ENCODE measurements at places on chromosomes 13 and 19.

DNA sequence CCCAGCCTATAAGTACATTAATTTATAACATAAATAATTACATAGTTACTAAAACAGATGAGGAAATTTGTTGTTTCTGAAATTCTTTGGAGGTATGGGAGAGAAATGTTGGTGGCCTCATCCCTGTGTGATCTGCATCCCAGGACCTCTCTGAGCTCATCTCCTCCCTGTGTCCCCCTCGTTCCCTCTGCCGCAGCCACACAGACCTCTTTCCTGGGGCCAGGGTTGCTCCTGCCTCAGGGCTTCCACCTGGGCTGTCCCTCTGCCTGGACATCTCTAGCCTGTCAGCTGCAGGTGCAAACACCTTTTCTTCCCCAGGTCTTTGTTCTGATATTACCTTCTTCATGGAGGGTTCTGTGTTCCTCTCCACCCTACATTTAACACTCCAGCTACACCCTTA, 3.9 kb downstream of the ZNF766 start:
- no peak for DNase-seq

GRCh38 chr13:20142927-20143480, 17.8 kb downstream of the GJA3 start:
- DNase-seq = no peak

GRCh38 chr13:85799097-85799582, at the start of gene SLITRK6:
SLITRK6 (minus strand) TSS chr13:85799419; CDS start chr13:85796508, 2,911 bp downstream.
- DNase-seq = no peak

- no peak for DNase-seq
These were observed 15.2 kb upstream of the THSD1 start for GRCh38 chr13:52421216-52421615.

DNA sequence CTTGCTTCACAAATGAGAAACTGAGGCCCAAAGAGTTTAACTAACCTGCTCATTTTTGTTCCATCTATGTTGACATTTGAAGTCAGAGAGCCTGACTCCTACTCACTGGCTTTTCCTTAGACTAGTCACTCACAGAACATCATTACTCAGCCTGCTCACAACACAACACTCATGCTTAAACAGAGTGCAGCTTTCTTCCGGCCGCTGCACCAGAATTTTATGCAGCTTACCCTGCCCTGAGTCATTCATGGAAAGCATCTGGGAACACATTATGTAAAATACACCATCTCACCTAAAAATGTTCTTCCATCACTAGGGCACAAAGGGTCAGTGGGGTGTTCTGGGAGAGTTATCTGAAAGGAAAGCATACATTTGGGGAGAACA, 303.4 kb downstream of the SPRY2 start:
- no peak for DNase-seq

DNA sequence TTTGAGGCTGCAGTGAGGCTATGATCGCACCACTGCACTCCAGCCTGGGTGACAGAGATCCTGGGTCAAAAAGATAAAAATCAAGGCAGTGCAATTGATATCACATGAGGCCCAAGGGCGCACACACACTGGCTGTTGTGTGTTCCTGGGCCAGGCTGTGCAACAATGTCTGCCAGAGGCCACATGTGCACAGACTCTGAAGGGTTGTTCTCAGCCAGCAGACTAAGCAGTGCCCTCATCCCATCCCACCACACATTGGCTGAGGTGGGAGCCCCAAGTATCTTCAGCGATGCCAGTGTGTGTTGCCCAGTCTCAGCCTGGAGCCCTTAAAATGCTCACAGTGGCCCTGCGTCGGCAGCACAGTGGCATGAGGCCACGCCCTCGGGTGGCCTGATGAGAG, 12.6 kb downstream of the PEX11G start:
- no peak for DNase-seq

DNA sequence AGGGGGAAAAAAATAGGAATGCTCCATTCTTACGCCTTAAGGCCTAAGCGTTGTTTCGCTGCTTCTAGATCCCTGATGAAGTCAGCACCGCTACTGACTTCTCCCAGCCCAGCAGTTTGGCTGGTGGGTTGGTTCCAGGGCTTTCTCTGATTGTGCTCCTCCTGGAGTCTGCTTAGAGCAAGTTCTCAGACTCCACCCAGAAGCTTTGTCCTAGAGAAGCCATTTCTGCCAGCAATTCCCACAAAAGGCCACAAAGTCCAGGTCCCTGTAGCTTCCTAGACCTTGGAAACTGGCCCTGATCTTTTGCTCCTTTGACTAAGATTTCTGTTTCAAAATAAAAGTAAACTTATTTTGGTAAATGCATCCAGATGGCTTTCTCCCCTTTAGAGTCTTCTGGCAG, 65.4 kb downstream of the KCTD12 start:
- DNase-seq = no peak

DNA sequence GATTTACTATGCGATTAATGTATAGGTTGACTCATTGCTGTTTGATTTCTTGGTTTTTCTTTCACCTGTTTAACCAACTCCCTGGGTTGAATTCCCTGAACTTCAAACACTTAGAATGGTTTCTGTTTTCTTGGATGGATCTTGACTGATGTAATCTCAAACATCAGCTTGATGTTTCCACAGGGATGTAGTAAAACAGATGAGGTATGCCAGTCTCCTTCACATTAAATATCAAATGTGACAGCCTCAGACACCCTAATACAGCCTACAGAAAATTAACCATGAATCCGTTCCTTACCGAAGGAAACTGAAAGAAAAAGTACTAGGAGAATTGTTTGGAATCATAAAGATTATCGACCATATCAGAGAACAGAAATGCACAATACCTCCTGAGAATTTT, 631.2 kb downstream of the GPC5 start:
- DNase-seq = no peak

GRCh38 chr19:19579533-19580361, 38.7 kb downstream of the PBX4 start:
- no peak for DNase-seq

GRCh38 chr13:62964522-62964921, 1548.9 kb upstream of the PCDH20 start:
- DNase-seq = no peak

DNA sequence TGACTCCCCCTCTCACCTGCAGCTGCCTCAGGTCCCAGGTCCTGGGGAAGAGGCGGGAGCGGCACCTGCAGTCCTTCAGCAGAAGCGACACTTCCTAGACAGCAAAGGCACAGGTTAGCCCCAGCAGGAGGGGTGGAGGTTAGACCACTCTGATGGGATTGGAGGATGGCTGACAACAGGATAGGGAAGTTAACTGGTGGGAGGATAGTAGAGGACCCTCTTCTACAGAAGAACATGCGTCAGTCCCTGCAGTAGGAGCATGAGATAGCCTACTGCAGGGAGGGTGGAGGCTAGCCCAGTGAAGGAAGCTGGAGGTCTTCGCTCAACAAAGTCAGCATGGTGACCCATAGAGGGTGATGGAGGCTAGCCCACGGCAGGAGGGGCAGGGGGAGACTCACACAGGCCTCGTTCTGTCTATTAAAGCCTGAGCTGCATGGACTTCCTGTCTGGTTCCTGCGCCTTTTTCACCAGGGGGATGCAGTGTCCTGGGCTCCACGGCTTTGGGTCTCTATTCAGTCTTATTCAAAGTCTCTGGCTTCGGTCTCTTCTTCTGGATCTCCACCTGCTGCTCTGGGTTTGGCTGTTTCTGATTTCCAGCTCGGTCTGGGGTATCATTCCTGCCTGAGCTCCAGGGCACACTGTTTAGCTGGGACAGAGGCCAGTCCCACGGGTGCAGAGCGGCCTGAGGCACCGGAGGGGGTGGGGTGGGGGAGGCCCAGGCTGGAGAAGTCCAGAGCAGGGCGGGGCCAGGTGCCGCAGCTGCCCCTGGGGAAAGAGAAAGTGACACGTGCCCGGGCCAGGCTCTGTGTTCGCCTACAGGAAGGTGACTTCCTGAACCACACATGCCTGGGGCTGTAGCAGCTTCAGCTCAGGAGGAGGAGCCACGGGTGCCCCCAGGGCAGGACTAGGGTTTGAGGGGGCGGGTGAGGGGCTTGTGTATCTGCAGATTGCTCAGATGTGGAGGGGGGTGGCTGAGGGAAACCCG, 7.3 kb downstream of the IFNL3 start:
- DNase-seq = peak; percentile 14

DNA sequence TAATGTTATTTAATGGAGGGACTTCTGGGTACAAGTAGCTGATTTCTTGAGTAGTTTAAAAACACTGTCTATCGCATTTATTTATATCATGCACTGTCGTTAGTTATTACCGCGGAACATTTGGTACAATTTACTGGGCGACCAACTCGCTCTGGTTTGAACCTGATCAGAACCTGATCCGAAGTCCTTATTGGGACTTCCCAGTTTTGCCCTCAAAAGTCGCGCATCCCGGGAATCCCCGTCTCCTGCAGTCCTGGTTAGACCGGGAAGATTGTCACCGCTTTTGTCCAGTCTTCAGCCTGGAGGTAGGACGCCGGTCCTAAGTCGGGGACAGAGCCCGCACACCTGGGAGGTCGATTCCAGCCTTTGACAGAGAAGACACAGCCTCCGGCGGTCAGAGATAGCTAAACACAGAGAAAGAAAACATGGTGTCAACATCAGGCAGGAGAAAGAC, 694 bp downstream of the CLN5 start:
- DNase-seq = no peak

GRCh38 chr19:48613852-48614435, 932 bp downstream of the FAM83E start:
- DNase-seq = no peak

GRCh38 chr19:719636-720344, 11.1 kb downstream of the PALM start:
- no peak for DNase-seq

- DNase-seq = peak; percentile 60
These were observed 15.2 kb upstream of the S1PR4 start for GRCh38 chr19:3163230-3163886.

GRCh38 chr19:46579361-46579879, 21.7 kb upstream of the CALM3 start:
- DNase-seq = no peak

DNA sequence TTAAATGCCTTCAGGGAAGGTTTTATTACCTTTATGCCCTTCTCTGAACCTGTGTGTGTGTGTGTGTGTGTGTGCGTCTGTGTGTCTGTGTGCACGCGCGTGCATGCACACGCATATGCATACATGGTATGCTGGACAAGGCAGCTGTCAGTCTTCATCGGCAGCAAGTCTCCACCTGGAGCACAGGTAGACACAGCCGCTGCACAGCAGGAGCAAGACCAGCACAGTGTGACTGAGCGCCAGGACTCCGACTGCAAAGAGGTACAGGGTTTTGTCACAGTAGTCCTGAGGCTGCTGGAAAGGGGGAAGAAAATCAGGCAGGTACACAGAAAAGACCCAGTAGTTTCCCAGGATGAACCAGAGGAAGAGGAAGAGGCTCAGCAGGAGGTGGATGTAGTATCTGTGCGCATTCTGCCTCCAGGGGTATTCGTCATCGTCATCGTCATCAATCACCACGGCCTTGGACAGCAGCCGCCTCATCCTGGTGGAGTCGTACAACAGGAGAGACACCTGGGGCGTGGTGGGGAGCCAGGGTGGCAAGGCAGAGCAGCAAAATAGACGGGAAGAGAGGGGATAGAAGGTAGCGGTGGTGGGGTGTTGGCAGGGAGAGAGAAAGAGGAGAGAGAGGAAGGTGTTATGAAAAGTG, 12.8 kb upstream of the DHRS12 start:
- no peak for DNase-seq

DNA sequence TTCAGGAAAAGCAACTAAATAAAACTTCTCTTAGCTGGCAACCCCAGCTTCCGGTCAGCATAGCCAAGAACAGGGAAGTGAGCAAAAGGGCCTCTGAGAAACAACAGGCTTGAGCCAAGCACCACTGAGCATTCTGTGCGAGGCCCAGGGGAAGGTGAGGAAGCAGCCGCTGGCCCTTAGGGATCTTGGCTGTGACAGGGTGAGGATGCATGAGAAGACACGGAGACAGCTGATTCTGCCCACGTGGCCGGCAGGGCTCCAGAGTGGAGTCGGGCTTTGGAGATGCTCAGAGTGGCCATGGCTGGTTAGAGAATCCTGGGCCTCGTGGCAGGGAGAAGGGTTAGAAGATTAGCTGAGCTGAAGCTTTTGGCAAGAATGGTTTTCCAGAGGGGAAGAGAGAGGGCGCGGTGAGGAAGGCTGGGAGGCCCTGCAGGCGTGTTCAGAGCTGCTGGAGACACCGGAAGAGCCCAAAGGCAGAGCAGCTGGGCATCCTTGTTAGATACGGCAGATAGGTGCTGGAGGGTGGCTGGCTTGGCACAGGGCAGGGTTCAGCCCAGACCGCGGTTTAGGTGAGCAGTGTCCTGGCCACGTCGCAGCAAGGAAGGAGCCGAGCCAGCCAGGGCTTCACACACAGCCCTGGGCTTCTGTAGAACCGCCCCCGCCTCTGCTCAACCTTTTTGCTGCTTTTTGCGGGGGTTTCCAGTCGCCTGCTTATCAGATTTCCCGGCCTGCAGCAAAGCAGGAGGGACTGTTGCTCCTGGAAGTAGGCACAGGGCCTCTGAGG, 17.3 kb downstream of the UPF1 start:
- DNase-seq = no peak

- no peak for DNase-seq
These were observed 928.5 kb upstream of the SLITRK1 start for GRCh38 chr13:84810781-84811180.

DNA sequence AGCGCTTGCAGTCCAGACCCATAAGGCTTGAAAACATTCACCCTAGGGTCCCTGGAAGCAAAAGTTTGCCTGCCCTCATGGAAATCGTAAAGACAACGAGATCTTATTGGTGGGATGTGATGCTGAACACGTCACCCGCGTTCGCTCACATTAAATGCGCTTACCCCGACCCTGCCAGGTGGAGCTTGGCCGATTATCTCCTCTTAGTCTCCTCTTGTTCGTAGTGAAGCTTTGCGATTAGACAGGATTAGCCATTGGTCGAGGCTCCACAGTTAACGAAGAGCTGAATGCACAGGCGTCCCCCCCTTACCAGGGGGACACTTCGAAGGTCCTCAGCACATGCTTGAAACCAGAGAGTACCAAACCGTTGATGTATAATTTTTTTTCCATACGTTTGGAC, 16.0 kb upstream of the KDM4B start:
- DNase-seq = no peak

GRCh38 chr19:18683109-18683957, at the start of gene CRTC1:
CRTC1 (plus strand) TSS chr19:18683680; CDS start chr19:18683703, 23 bp downstream.
- DNase-seq = peak; percentile 93

GRCh38 chr13:22126433-22127021, 455.7 kb downstream of the FGF9 start:
- no peak for DNase-seq

DNA sequence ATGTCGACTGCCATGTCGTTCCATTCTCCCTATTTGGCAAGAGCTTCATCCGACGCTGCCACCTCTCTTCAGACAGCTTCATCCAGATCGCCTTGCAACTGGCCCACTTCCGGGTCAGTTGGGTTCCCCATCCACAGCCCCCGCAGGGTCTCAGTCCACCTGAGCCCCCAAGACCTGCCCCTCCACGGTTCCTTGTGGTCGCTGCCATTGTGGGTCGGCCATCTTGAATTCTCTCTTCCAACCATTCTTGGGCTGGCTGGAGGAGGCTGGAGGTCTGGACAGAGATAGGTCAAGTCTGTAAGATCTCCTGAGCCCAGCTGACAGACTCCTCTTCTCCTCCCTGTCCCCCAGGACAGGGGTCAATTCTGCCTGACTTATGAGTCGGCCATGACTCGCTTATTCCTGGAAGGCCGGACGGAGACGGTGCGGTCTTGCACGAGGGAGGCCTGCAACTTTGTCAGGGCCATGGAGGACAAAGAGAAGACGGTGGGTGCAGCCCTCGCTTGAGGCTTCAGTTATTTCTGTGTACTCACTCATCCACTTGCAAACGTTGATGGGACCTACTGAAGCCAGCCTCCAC, 19.5 kb downstream of the CPT1C start:
- DNase-seq = no peak

Measured in activated T-helper 1 cell treated with Interleukin-2 at 50 U/mL for 16 hours (primary cell).